Activated naive CD4-positive, alpha-beta T cell (primary cell): ENCODE measurements at places on chromosomes 5 and 9.

- DNase-seq: no peak
These were observed 367.2 kb downstream of the OSTF1 start for GRCh38 chr9:75455444-75455921.

GRCh38 chr5:71454913-71455312 lies 538 bp upstream of the BDP1 start:
- DNase-seq: no peak

DNA sequence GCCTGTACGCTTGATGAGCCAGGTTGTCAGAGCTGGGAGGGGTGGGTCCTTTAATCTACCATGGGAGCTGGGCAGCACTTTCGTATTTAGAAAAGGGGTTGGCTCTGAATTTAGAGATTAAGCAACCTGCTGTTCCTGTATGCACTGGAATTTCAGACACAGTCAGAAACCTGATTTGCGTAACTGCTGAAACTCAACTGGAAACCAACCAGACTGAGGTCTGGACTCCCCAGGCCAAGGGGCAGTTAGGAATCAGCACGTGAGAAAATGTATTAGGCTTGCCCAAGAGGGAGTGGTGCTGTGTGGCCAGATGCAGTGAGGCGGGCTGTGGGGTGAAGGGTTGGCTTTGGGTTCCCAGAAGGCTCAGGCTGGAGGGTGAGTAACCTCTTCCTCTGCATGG lies 235.0 kb downstream of the GOLPH3 start:
- DNase-seq: no peak

GRCh38 chr9:4832786-4833579 lies 40.2 kb downstream of the RCL1 start:
- DNase-seq: no peak

DNA sequence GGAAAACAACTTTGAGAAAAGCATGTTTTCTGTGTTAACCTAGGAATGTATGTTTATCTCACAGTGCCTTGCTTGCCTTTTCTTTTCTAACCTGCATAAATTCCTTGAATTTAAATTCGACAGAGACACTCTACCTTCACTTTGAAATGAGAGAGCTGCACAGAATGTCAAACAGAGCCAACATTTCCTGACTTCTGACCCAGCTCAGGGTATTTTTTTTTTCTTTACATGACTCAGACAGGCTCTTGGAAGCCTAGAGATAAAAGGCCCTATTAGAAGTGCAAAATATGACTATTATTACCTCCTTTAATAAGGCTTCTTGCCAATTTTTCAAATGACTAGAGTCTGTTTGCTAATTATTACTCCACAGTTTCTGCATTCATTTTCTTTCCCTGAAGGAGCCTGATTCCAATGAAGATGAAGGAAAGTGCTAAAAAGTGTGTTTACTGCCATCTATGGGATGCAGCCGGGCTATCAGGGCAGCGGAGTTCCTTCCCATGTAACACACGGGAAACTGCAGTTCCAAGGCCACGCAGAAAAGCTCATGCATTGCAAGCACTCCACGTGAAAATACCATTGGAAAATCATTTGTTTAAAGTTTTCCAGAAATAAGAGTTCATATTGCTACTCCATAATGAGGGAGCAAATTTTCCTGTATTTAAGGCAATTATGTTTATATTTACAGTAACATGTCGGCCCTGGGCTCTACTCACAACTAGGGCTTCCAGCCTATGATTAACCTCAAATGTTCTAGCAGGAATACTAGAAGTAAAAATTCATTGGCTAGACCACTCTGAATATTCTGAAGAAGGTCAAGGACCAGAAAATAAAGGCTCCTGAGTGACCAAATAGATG lies 485.6 kb downstream of the ZSWIM6 start:
- no peak for DNase-seq

- no peak for DNase-seq
These were observed 94.1 kb downstream of the DENND1A start for GRCh38 chr9:123835821-123836220.

- DNase-seq: no peak
These were observed 22.6 kb upstream of the SLC12A7 start for GRCh38 chr5:1134478-1134877.

GRCh38 chr5:141199359-141200235 lies at the start of gene PCDHB11:
PCDHB11 (plus strand) TSS chr5:141199627; CDS start chr5:141199775, 148 bp downstream.
- no peak for DNase-seq

- DNase-seq: no peak
These were observed 5.7 kb downstream of the PDE6A start for GRCh38 chr5:149938791-149939358.

DNA sequence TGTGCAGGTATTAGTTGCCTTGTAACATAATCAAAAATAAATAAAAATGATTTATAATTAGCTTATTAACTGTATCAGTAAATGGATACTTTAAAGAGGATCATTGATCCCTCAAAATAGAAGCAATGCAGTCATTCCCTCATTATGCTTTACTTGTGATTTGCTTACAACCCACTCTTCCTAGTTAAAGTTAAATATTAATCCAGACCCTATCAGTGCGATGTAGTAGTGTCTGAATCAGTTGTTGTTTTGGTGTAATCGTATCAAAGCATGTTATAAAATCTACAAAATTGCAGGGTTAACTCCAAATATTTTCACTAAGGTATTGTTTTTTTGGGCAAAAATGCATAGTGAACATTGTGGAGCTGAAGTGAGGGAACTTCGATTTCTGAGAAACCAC lies 17.6 kb downstream of the TENT4A start:
- DNase-seq: no peak
